ENCODE measurements at places on chromosomes 16 and 17.

- DNase-seq, result no peak
Observed at GRCh38 chr16:68299571-68300453, 10.9 kb downstream of the SLC7A6OS start.

DNA sequence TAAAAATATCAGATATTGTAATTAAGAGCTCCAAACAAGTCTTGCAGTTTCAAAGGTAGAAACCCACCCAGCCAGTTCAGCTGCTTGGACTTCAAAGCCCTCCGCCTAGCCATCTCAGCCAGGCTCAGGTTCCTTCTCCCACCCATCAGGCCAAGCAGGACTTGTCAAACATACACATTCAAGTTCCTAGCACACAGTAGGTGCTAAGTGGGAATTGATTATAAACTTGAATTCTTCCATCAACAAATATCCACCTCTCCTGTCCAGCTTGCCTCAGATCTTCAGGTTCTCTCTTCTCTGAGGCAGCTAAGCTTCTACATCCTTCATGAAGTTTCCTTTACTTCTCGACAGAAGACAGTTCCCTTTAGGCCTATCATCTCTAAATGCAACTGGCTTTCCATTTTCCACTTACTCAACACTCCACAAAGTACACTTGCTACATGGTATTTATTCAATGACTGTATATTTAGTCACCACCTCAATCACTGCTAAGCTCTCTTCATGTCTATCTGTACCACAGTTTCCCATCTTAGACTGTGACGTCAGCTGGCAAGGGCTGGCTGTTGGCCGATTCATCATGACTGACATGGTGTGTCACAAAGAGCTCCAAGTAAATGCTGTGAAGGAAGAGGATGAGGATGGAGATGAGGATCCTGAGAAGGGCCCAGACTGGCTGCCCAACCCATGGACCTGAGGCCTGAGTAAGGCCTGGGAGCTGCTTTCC, 13.3 kb upstream of the COG7 start:
- no peak for DNase-seq

DNA sequence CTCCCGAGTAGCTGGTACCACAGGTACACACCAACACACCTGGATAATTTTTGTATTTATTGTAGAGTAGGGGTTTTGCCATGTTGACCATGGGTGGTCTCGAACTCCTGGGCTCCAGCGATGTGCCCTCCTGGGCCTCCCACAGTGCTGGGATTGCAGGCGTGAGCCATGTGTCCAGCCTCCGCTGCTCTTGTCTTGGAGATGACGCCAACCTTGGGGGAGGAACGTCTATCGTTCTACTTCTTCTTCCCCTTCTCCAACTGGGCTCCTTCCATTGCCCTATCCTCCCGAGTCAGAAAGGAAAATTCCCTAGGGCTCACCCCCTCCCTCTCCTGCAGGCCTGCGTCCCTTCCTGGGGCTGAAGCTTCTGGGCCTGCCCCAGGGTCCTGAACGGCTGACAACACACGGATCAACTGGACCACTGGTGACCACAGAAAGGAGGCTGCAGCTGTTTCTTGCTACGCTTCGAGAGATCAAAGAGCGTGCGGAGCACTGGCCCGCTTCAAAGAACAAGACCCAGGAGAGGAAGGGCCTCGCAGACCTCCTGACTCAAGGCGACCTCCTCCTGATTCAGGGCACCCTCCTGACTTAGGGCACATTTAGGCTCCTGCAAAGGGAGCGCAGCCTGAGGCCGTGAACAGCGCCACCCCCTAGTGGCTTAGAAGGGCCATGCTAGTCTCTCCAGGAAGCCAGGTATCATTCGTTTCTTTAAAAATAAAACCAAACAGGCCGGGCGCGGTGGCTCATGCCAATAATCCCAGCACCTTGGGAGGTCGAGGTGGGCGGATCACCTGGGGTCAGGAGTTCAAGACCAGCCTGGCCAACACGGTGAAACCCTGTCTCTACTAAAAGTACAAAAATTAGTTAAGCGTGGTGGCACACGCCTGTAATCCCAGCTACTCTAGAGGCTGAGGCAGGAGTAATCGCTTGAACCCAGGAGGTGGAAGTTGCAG, 48.5 kb upstream of the HELZ start:
- DNase-seq, result peak; percentile 78

DNA sequence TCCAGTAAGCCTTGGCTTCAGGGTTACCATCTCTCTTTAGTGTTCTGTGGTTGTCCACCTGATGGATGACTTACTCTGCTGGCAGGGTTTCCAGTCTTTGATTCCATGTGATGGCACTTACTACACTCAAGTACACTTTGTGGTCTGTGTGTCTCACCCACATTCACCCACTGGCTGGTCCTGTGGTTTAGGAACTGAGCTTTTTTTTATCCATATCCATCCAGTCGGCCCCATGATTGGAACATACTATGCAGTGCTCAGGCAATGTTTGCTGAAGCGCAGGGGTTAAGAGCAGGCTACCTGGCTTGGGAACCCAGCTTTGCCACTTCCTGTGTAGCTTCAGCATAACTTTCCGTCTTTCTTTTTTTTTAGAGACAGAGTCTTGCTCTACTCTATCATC, 2.8 kb upstream of the FUS start:
- no peak for DNase-seq

- no peak for DNase-seq
Observed at GRCh38 chr17:15351925-15352324, 10.5 kb upstream of the TEKT3 start.

GRCh38 chr16:9102379-9102778, 10.9 kb downstream of the HAPSTR1 start:
- no peak for DNase-seq

DNA sequence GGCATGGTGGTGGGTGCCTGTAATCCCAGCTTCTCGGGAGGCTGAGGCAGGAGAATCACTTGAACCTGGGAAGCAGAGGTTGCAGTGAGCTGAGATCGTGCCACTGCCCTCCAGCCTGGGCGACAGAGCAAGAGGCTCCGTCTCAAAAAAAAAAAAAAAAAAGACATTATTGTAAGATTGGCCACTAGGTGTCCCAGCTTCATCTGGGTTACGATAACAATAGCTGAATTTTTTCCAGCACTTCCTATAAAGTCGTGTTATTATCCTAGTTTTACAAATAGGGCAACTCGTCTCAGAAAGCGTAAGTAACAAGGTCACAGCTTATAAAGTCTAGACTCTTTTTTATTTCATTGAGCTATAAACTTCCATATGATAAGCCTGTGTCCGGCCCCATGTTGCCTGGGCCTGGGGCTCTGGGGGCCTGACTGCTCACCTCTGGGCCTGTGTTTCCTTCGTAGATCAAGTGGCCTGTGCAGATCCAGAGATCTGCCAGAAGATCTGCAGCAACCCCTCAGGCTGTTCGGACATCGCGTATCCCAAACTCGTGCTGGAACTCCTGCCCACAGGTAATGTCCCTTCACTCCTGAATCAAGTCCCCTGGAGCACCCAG, 60.5 kb downstream of the SLC5A11 start:
- DNase-seq, result no peak

- no peak for DNase-seq
Observed at GRCh38 chr17:72715906-72716572, 376.4 kb downstream of the SLC39A11 start.

DNA sequence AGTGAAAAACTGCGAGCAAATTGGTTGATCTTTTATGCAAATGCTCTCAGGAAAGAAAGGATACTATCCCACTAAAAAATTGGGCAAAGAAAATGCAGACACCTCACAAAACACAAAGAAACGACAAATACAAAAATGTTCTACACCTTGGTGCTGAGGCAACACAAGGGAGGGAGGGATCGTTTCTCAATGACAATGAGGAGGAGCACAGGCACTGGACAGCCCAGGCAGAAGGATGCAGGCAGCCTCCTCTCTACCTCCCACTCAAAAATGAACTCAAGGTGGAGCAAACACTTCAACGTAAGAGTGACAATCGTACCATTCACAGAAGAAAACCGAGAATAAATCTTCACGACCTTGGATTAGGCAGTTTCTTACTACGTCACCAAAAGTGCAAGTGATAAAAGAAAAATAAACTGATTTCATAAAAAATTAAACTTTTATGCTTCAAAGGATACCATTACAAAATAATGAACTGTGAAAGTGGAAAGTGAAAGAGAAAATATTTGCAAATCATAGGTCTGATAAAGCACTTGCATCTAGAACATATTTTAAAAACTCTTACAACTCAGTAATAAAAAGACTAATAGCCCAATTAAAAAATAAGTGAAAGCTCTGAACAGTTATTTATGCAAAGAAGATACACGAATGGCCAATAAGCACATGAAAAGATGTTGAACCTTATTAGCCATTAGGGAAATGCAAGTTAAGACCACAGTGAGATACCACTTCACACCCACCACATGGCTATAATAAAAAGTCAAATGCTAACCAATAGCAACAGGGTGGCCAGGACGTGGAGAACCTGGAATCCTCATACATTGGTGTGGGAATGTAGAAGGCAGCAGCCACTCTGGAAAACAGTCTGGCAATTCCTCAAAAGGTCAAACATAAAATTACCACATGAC, 80.8 kb upstream of the TRAP1 start:
- DNase-seq, result no peak

- no peak for DNase-seq
Observed at GRCh38 chr16:23252310-23252709, 49.8 kb upstream of the SCNN1B start.

- DNase-seq, result no peak
Observed at GRCh38 chr17:60493847-60494321, 32.2 kb downstream of the APPBP2 start.

GRCh38 chr16:2028620-2029220, 2.0 kb downstream of the NHERF2 start:
- DNase-seq, result no peak

GRCh38 chr16:77579351-77579891, 142.9 kb upstream of the NUDT7 start:
- DNase-seq, result no peak
